Upper lobe of right lung (tissue), 1 donor: ENCODE measurements at places on chromosomes 11 and 22. TPM values are rescaled to one million over a fixed set of nuclear protein-coding genes. Genes with fewer than 3 reads are reported as not detected.

DNA sequence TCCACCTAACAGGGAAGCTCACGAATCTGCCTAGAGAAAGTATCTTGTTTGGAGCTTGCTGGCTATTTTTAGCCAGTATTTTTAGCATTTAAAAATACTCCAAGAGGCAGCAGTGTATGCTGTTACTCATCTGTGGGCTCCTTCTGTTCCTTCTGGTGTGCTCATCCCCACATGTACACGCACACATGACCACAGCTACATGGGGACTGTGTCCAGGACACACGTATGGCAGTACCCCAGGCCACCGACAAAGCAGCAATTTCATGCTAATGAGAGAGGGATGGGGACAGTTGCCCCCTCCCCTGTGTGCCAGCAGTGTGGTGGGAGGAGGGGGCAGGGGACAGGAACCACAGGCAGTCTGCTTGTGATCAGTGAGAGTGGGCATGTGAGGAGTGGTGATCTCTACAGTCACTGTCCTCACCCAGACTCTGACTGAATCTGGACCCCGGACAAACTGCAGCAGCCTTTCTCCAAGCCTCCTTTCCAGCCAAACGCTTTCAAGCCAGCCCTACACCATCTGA, 16.4 kb downstream of the USP2 start:
- no peak for DNase-seq

DNA sequence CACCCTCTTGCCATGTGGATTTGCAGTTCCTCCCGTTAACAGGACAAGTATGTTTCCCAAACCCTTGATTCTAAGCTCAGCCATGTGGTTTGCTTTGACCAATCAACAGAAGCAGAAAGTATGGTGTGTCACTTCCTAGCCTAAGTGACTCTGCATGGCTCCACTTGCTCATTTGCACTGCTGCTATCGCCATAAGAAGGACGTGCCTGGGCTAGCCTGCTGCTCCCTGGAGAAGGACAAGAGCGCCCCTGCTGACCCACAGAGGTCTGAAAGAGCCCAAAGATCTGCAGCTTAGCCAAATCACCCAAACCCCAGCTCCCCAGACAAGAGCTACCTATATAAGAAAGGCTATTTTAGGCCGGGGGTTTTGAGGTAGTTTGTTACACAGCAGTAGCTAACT, 18.0 kb downstream of the TBRG1 start:
- DNase-seq, result no peak

ANKK1 gene
- total RNA-seq, result not detected

DNA sequence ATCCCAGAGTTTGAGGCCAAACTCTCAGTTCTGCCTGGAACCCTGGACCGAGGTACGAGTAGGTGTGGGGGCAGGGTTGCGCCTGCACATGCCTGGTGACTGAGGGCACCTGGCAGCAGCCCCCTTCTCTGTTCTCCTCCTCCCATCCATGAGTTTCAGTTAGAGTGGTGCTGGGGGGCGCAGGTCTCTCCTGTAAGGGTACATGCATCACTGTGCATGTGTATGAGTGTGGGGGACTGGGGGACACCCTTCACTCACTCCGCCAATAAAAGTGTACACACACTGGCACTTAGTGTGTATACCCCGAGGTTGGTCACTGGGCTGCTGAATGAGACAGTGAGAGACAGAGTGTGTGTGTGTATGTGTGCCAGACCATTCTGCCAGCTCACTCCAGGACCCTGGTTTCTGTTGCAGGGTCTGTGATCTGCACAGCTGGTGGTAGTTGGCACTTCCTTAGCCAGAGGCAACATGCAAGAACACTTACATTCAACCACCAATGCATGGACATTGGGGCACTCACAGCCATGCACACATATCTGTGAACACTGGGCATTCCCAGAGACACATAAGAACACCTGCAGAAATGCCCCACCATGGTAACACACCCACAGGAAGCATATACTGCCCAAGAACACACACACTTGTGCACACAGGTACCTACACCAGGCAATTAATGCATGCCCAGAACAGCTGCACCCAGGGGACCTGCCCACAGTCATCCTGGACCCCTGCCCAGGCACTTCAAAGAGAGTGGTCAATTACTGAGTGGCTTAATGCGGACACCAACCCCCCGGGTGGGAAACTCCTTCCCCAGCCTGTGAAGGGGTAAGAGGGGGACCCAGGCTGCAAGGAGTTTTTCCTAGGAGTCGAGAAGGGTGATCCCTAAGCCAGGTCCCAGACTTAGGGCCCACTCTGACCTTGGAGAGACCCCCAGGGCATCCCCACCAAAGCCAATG, 1.2 kb upstream of the NRXN2 start:
- DNase-seq, result peak; percentile 21

DNA sequence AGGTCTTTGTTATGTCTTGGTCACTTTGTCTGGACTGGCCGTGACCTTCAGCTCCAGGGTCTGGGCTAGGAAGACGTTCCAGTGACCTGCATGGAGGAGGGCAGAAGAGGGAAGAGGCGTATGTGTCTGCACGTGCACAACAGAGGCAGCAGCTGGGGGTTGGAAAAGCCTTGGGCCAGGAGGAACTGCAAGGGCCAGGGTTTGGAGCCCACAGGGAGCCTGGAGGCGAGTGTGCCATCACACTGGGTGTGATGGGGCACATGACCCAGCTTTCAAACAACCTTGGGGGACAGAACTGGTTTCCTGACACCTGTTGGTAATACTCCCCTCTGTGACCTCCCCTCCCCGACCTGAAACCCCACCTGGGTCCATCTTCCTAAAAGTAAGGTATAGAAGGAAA, 34.7 kb downstream of the CHRDL2 start:
- no peak for DNase-seq

DNA sequence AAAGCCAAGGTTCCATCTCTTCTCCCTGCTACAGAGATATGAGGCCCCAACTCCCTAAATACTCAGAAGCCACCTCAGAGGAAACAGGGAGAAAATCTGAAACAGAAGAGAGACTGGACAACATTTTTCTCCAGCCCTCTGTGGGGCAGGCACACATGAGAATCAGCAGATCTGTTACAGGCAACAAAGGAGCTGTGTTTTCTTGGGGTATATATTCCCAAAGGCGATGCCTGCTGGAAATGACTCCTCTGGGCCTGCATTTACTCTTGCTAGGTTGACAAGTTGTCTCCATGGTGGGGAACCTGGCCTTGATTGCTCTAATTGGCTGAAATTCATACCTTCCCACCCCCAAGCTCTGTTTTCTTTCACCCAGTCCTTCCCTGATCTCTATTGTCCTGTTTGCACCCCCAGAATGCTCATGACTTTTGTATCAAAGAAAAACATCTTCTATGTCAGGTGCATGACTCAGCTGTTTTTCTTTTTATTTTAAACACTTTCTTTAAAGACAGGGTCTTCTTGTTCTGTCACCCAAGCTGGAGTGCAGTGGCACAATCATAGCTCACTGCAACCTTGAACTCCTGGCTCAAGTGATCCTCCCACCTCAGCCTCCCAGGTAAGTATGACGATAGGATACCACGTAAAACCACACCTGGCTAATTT, 23.5 kb upstream of the P2RY6 start:
- no peak for DNase-seq
